ENCODE measurements at places on chromosomes 16 and 17.

GRCh38 chr17:41015454-41015853, 6.5 kb upstream of the KRTAP3-1 start:
- no peak for DNase-seq

DNA sequence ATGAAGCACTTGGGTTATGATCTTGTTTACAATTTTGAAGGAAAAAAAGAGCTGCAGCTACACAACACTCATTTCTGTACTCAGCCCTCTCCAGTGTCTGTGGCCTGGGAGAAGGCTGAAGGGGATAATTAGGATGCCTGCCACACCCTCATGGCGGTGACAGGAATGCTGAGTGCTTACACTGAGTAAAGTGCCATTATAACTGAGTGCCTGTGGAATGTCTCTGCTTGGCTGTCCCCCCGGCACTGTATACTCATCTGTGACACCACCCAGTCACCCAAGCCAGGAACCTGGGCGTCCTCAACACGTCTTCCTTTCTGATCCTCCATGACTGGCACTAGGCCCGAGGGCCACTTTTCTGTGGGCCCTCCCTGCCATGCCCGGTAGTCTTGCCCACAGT, 3.5 kb upstream of the MRPL38 start:
- peak; percentile 87 for DNase-seq

GRCh38 chr17:33142705-33143299, 150.3 kb downstream of the ASIC2 start:
- no peak for DNase-seq

DNA sequence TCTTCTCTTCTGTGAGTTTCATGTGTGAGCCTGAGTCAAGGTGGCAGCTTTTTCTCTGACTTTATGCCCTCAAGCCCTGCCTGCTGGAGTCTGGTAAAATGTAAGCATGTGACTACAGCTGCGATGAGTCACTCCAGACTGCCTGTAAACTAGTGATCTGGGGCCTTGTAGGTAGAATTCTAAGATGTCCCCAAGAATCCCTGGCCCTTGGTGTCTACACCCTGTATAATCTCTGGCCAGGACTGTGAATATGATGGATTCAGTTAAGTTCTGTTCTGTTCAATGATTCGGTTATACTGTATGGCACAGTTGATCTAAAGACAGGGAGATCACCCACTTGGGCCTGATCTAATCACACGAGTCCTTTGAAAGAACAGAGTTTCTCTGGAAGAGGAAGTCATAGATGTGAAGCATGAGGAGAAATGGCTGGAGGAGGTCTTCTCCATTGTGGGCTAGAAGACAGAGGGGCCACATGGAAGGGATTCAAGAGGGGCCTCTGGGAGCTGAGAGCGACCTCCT, 29.8 kb downstream of the PRSS54 start:
- DNase-seq: no peak

DNA sequence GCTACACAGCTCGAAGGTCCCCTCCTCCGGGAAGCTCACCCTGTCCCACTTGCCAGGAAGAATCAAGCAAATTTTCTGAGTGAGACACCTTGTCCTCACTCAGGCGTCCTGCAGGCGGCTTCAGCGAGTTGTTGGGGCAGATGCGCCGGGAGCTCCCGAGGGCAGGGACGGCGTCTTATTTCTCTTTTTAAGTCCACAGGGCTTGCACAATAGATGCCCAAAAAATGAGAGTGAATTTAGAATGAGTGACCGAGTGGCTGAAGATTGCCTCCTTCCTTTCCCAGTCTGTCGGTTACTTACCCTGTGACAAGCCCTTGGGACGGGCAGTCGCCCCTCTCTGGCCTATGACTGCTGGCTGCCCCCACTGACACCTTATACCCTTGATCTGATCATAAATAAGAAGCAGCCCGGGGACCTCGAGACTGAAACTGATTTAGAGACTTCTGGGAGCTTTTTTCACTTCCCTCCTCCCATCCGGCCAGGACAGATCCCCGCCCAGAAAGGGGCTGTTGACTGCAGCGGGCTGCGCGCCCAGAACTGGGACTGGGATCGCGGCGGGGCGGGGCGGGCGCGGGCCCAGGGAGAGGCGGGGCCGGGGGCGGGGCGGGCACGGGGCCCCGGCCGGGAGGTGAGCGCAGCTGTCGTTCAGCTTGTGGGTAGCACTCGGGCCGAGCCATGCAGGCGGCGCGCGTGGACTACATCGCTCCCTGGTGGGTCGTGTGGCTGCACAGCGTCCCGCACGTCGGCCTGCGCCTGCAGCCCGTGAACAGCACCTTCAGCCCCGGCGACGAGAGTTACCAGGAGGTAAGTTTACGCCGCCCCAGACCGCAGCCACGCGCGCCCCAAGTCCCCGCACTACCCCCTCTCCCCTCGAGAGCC, at the start of gene TTYH2:
TTYH2 (plus strand) TSS at position 659 of the 879 bp plus-strand sequence; CDS start at position 676, 17 bp downstream.
- DNase-seq: peak; percentile 94

DNA sequence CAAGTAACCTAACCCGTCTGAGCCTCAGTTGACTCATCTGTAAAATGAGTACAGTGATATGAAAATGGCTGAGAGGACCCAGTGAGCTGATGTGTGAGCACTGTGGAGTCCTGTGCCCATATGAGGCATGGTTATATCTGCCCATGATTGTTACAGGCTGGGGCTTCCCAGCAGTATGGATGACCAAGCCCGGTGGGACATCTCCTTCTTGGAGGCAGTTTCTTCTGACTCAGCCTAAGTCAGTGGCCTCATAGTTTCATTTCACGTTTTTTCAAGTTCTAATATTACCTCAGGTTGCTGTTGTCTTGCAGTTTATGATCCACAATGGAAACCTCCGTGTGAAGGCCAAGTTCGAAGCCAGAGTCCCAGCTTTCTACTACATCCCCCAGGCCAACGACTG, 4.8 kb downstream of the ADAP2 start:
- DNase-seq: no peak

- no peak for DNase-seq
Measured at GRCh38 chr17:48611681-48612455, 1.1 kb upstream of the HOXB7 start.

- DNase-seq: no peak
Measured at GRCh38 chr17:50468304-50469207, at the start of gene CHAD. TSS of gene CHAD (minus strand) at chr17:50468880. CDS start at chr17:50468813, 67 bp downstream.

DNA sequence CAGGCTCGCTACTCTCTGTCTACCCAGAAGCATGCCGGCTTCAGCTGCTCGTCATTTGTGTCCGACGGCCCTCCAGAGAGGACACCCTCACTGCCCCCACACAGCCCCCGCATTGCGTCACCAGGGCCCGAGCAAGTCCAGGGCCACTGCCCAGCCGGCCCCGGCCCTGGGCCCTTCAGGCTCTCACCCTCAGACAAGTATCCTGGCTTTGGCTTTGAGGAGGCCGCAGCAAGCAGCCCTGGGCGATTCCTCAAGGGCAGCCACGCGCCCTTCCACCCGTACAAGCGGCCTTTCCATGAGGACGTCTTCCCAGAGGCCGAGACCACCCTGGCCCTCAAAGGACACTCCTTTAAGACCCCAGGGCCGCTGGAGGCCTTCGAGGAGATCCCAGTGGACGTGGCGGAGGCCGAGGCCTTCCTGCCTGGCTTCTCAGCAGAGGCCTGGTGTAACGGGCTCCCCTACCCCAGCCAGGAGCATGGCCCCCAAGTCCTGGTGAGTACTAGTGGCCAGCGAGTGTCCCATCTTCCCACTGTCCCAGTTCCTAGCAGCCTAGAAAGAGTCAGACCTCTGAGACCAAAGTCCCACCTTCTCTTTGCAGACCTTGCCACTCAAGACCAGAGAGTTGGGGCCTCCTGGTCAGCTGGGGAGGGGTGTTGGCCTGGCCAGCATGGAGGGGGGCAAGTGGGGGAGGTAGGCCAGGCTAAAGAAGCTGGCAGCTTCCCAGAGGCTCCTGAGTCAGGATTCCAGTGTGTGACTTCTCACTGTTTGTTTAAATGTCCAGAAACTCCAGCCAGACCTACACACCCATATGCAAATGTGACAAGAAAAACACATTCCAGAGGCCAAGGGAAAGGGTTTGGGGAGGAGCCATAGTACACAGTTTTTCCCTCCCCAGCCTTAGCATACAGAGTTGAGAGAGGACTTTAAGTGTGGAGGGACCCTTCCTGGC, 18.6 kb downstream of the FOXN1 start:
- DNase-seq: no peak

DNA sequence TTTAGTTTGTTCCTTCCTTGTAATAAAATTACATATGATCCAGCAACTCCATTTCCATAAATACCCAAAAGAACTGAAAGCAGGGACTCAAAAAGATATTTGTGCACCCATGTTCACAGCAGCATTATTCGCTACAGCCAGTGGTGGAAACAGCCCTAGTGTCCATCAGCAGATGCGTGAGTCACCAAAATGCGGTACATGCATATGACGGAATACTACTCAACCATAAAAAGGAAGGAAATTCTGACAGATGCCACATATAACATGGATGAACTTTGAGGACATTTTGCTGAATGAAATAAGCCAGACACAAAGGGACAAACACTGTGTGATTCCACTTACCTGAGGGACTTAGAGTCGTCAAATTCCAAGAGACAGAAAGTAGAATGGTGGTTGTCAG, 9.1 kb upstream of the SLC47A2 start:
- no peak for DNase-seq

GRCh38 chr16:52113533-52114183, 433.3 kb downstream of the TOX3 start:
- no peak for DNase-seq

GRCh38 chr17:38892620-38893019, 22.8 kb downstream of the LASP1 start:
- no peak for DNase-seq

GRCh38 chr16:4879049-4879448, 31.8 kb downstream of the UBN1 start:
- no peak for DNase-seq

DNA sequence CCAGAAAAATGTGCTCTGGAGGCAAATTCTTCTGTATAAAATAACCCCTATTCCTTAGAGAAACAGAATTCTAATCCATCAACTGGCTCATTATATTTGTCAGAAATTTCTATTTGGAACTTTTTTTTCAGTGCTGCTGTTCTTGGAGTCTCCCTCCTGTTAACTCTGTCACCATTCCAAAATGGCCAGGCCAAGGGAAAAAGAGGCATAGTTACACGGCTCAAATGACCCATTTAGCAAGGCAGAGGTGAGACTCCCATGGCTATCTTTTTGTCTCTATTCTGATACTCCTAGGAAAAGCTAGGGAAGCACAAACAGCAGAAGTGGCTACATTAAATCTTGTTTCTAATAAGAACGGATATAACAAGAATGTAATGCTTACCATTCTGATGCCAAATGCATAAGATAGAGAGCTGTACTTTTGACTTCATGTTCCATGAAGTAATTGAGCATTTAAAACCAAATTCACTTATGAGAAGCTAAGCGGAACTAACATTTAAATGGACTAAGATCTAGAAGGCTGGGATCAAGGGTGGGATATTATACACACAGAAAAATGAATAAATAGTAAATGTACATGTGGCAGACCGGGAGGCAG, 64.4 kb upstream of the CORO6 start:
- no peak for DNase-seq

GRCh38 chr16:11909653-11910545, 5.9 kb downstream of the GSPT1 start:
- no peak for DNase-seq

- no peak for DNase-seq
Measured at GRCh38 chr17:21113049-21113690, 13.6 kb upstream of the DHRS7B start.

DNA sequence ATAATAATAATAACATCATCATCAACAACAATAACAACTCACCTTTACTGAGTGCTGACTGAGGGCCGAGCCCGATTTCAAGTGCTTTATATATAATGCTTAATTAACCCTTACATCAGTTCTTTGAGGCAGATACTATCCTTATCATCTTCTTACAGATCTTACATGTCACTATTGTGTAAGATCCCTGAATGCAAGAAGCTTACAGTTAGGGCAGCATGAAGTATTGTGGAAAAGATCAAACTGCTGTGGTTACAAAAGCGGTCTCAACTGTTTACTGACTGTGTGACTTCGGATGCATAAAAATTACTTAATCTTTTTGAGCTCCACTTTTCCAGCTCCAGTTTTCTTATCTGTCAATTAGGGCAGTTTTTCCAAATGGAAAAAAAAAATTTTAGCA, 3.3 kb downstream of the VAT1 start:
- no peak for DNase-seq

DNA sequence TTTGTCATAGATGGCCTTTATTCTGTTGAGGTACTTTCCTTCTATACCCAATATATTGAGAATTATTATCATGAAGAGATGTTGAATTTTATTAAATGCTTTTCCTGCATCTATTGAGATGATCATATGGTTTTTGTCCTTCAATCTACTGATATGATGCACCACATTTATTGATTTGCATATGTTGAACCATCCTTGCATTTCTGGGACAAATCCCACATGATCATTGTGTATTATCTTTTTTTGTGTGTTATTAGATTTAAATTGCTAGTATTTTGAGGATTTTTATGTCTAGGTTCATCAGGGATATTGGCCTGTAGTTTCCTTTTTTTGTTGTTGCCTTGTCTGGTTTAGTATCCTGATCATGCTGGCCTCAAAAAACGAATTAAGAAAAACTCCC, 124.5 kb upstream of the CES5A start:
- DNase-seq: no peak

GRCh38 chr16:86858501-86858900, 280.2 kb downstream of the FOXL1 start:
- no peak for DNase-seq

GRCh38 chr17:13537871-13538643, 63.7 kb downstream of the HS3ST3A1 start:
- DNase-seq: no peak

- no peak for DNase-seq
Measured at GRCh38 chr16:62190426-62190825, 154.2 kb upstream of the CDH8 start.

- no peak for DNase-seq
Measured at GRCh38 chr16:9885876-9886275, 296.4 kb downstream of the GRIN2A start.
